ENCODE measurements at places on chromosomes 4 and X.
A peak's percentile ranks its signal among the peaks of the same experiment; 100 is the strongest.

GRCh38 chrX:68997911-68998310 is 167.3 kb downstream of the PJA1 start:
- DNase-seq = peak; percentile 82

- DNase-seq = no peak
Observed at GRCh38 chr4:48121180-48121579, 12.9 kb downstream of the TXK start.

GRCh38 chr4:155624478-155624877 is 42.2 kb upstream of the GUCY1A1 start:
- DNase-seq = no peak

- no peak for DNase-seq
Observed at GRCh38 chr4:113476800-113477199, 284.7 kb downstream of the CAMK2D start.

DNA sequence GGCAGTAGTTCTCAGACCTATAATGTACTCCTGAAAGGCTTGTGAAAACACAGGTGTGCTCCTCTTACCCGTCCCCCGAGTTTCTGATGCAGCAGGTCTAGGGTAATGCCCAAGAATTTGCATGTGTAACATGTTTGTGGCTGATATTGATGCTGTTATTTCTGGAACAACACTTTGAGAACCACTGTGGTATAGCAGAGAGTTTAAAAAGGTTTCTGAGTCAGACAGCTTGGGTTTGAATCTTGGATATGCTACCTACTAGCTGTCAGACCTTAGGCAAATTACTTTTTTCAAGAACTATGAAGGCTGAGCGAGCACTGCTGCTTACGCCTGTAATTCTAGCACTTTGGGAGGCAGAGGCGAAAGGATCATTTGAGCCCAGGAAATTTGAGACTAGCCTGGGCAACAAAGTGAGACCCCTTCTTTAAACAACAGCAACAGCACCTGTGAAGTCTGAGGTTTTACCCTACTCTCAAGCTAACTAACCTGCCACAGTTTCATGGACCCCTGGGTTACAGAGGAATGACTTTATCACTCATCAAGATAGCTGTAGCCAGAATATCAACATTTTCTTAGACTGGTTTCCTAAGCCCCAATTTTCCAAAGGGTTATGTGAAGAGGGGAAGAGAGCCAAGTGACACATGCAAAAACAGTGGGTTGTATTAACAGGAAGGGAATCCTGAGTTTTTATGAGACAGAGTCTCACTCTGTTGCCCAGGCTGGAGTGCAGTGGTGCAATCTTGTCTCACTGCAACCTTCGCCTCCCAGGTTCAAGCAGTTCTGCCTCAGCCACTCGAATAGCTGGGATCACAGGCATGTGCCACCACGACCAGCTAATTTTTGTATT is 5.1 kb downstream of the AFF1 start:
- DNase-seq = no peak

DNA sequence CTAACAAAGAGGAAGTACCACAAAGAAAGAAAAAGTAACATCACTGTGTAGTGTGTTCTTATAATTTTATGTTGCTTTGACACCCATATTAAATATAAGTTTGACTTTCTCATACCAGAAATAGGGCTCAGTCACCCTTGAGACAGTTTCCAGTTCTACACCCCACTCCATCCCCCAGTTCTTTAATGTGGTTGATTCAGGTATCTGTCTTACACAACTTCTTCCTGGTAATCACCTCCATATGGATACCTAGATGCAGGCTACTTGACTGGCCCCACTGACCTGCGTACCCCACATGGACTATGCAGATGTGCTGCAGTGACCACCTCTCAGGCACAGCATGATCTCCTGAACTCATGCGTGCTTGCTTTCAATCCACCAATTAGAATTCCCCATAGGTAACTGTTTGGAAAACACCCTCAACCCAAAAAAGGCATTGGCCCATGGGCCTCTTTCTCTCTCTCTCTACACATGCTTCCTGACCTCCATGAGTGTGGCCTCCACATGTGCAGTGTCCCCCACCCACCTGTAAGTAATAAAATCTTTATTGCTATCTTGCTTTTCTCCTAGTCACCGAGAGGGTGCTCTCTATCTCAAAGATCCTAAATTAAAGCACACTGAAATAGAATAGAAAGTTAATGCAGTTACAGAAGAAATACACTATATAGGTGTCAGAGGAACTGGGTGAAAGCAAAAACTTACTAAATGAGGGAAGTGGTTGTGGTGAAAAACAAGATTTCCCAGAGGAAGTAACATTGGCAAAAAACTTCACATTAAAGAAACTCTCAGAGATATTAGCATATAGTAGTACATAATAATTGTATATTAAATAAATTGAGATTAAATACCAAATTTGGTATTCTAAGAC is 98.4 kb downstream of the ZAR1 start:
- no peak for DNase-seq

- peak; percentile 21 for DNase-seq
Observed at GRCh38 chr4:2248044-2248780, 6.3 kb upstream of the HAUS3 start.

DNA sequence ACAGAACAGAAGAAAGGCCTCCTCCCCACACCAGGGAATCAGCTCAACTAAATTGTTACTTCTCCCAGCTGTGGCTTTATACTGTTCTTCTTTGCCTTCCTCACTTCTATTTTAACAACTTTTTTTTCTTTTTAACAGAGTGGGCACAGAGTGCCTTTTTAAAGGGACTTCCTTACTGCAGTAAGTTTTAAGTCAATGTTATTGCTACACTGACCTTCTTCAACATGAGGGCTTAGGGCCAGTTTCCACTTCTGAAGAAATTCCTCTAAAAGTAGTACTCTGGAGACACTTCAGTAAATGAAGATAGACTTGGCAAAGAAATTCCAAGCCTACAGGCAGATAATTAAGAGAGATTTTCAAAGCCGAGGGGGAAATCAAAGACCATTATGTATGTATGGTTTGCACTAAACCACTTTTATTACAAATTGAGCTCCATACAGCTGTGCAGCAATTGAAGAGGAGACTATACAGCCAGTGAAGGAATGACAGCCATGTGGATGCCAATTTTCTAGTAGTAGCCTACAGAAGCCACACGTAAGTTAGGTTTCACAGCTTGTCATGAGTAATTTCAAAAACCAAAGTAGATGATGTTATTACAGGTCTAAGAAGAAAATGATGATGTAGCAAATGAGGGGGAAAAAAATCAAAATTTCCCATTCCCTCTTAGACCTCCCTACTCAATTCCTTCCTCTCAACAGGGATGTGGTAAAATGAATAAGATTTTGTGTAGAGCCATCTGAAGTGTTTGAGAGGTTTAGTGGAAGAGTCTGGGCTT is 36.9 kb upstream of the RASGEF1B start:
- DNase-seq = no peak

GRCh38 chrX:55638933-55639332 is 15.7 kb downstream of the FOXR2 start:
- no peak for DNase-seq

DNA sequence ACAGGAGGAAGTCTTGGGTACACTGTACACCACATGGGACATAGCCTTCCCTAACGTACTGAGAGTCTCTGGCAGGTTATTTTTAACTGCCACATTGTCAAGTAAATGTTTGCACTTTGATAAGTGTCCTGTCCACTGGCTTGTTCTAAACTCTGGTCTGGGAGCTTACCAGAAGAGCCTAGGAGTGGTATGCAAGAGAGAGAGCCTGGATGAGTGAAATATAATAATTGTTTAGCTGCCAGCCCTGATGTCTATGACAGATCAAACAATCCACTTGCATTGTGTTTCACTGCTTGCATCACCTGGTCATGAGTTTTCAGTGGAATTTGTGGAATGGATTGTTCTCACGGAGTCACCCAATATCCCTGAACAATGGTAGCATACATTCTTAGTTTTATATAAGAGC is 91.6 kb downstream of the SHROOM3 start:
- no peak for DNase-seq

- DNase-seq = peak; percentile 35
Observed at GRCh38 chrX:38175139-38175538, 45.5 kb downstream of the SRPX start.

DNA sequence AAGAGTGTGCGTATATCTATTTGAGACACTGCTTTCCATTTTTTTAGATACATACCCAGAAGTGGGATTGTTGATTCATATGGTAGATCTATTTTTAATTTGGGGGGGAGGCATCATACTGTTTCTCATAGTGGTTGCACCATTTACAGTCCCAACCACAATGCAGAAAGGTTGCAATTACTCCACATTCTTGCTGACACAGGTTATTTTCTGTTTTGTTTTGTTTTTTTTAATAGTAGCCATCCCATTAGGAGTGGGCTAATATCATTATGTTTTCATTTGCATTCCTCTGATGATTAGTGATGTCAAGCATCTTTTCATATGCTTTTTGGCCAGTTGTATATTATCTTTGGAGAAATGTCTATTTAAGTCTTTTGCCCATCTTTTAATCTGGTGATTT is 15.1 kb upstream of the LHFPL1 start:
- DNase-seq = no peak

DNA sequence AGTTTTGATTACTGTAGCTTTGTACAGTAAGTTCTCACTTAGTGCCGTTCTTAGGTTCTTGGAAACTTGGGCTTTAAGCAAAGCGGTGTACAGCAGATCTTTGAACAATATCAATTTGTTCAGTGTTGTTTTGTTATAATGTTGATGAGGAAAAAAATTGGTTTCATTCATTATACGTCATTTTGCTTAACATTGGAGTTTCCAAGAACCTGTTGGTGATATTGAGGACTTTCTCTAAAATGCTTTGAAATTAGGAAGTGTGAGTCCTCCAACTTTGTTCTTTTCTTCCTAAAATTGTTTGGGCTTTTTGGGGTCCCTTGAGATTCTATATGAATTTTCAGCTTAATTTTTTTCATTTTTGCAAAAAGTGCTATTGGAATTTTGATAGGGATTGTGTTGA is 49.1 kb downstream of the STAG2 start:
- no peak for DNase-seq

DNA sequence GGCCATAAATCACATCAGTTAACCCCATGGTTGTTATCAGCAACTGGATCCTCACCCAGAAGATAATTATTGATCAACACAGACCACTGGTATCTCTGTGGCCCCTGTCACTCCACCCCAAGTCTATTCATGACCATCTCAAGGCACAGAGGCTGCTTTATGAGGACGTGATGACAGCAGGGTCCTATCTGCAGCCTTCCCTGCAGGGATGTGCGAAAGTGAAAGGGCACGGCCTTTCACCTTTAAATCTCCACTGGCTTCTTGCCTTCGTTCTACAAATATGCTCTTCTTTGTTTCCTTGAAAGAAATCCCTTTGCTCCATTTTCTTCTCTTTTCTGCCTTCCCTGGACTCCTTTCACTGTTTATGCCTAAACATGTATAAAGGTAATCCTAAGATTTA is 170.6 kb upstream of the EDNRA start:
- DNase-seq = no peak

DNA sequence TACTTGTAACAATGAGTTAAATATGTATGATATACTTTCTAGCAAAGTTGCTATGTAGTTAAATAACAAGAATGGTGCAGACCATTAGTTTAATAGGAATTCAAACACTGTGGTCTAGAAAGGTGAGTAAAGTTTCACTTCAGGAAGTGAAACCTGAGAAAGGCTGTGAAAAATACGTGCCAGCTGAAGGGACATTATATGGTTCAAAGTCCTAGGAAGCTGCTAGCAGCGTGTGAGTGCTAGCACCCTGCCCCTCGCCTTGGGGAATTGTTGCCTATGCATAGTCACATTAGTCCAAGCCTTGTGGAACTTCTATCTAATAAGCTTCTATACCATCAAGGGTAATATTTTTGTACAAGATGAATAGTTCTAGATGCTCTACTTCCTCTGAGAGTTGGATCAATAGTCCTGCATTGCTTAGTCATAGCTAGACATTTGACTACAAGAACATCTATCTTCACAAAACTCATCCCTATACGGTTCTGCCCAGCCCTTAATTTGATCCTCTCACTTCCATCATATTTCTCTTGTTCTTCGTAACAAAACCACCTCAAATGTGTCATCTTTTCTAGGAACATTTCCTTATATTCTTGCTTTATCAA is 45.8 kb upstream of the ARSJ start:
- DNase-seq = no peak

Data from femur (tissue), 1 donor.